ENCODE measurements at places on chromosomes 12 and 14. TPM values are rescaled to one million over a fixed set of nuclear protein-coding genes. Genes with fewer than 3 reads are reported as not detected.

RD3L gene
- not detected for polyA plus RNA-seq

GRCh38 chr14:54209511-54210250, 187.1 kb upstream of the CDKN3 start:
- no peak overlapping the region for H3K27ac ChIP-seq
- H3K36me3 ChIP-seq, result no peaks in the 10 kb centered on the region
- H3K4me3 ChIP-seq, result no peak overlapping the region
- peaks cover 2% of the 10 kb centered on the region for H3K27me3 ChIP-seq
- DNase-seq, result no peak

- H3K36me3 ChIP-seq, result peaks cover 57% of the 10 kb centered on the region
- H3K4me1 ChIP-seq, result peaks cover 5% of the 10 kb centered on the region
- no peak for DNase-seq
- H3K27me3 ChIP-seq, result no peaks in the 10 kb centered on the region
These were observed 11.2 kb downstream of the C2CD5 start for GRCh38 chr12:22533155-22533554.

GRCh38 chr12:120075034-120075616, 41.4 kb downstream of the RAB35 start:
- DNase-seq, result no peak
- H3K4me1 ChIP-seq, result no peaks in the 10 kb centered on the region
- H3K4me3 ChIP-seq, result no peak overlapping the region
- no peaks in the 10 kb centered on the region for H3K27me3 ChIP-seq
- H3K27ac ChIP-seq, result no peak overlapping the region
- H3K36me3 ChIP-seq, result no peaks in the 10 kb centered on the region

DNA sequence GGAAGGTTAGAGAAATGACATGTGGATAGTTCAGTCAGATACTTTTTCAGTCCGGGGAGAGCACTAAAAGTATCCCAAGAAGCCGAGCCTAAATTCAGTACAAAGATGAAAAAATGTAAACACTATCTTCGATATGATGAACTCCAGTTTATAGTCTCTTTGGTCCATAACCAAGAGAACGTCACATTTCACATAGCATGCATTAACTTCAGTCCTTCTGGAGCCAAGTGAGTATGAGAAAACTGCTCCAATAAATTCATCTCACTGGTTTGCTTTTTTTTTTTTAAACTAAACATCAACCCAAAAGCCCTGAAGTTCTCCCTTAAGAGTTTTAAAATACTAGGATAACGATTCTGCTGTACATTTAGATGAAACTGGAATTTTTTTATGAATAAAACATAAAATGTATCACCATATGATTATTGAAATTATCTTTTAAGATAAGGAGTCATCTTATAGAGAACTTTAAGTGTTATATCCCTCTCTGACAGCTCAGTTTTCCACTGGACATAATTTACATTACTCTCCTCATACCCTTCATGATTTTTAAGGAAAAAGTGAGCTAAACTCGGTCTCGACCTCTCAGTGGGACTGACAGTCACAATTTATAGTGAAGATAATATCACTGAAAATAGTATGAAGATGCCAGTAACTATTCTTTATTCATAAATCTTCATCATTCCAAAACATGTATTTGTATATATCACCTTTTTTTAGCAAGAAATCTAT, 841.5 kb upstream of the FLRT2 start:
- no peaks in the 10 kb centered on the region for H3K4me1 ChIP-seq
- H3K4me3 ChIP-seq, result no peak overlapping the region
- no peak overlapping the region for H3K27ac ChIP-seq
- H3K27me3 ChIP-seq, result no peaks in the 10 kb centered on the region
- no peaks in the 10 kb centered on the region for H3K36me3 ChIP-seq
- no peak for DNase-seq

DNA sequence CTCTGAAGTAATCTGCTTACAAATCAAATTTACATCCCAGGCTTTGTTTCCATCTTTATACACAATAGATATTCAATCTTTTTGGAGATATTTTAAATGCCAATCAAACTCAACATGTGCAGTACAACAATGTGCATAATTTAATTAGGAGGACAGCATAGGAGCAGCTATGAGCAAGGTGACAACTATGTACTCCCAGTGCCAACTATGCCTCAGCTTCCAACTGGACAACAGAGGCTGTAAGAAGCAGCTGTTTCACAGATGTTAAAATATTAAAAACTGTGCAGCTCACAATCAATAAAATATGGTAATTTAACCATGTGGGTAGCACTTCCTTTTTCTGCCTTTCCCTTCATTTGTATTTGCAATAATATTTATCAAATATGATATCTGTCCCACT, 99.9 kb downstream of the ST8SIA1 start:
- H3K4me1 ChIP-seq, result no peaks in the 10 kb centered on the region
- no peak overlapping the region for H3K27ac ChIP-seq
- H3K4me3 ChIP-seq, result no peak overlapping the region
- H3K27me3 ChIP-seq, result no peaks in the 10 kb centered on the region
- no peaks in the 10 kb centered on the region for H3K36me3 ChIP-seq

DNA sequence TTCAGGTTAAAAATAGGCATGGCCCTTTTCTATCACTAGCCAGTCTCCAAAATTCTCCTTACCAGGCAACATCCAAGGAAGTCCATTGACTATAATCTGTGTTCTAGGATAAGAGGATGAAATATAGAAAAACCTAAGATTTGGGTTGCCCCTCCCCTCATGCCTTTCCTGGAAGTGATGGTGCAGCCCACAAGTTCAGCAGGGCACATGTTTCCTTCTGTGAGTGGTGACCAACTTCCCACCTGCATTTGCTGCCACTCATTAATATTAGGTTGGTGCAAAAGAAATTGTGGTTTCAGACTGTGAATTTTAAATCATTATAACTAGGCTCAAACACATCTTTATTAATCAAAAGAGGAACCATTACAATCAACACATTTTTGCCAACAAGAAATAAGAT, 250.5 kb upstream of the FKBP4 start:
- no peak overlapping the region for H3K27ac ChIP-seq
- H3K27me3 ChIP-seq, result no peaks in the 10 kb centered on the region

ARMH4 gene
- 0.07 TPM for polyA plus RNA-seq

DNA sequence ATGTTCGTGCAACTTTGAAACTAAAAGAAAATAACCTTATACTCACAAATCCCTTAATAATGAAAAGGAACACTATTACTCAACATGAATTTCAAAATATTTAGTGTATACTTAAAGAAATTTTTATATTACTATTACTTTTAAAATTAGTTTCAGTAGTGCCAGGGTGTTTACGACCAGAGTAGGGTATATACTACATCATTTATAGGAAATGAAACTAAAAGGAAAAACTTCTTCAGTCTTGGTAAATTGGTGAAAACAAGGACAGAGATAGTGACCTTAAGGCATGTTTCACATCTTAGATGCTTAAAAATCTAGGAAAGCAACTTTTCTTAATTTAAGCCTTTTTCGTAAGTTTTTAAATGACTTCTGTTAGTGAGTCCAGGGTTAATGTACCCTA, 4.5 kb downstream of the USP15 start:
- H3K36me3 ChIP-seq, result peaks cover 5% of the 10 kb centered on the region
- no peaks in the 10 kb centered on the region for H3K27me3 ChIP-seq
- H3K4me1 ChIP-seq, result peaks cover 50% of the 10 kb centered on the region
- H3K4me3 ChIP-seq, result peak overlapping the region; percentile 98

GRCh38 chr12:15495746-15496145, 173.4 kb downstream of the PTPRO start:
- H3K4me3 ChIP-seq, result no peak overlapping the region
- H3K4me1 ChIP-seq, result peaks cover 9% of the 10 kb centered on the region
- no peak overlapping the region for H3K27ac ChIP-seq
- no peaks in the 10 kb centered on the region for H3K27me3 ChIP-seq

- H3K36me3 ChIP-seq, result no peaks in the 10 kb centered on the region
- no peak for DNase-seq
- no peak overlapping the region for H3K27ac ChIP-seq
- H3K4me1 ChIP-seq, result no peaks in the 10 kb centered on the region
- no peaks in the 10 kb centered on the region for H3K27me3 ChIP-seq
These were observed 7.8 kb upstream of the DTD2 start for GRCh38 chr14:31465111-31465510.

DNA sequence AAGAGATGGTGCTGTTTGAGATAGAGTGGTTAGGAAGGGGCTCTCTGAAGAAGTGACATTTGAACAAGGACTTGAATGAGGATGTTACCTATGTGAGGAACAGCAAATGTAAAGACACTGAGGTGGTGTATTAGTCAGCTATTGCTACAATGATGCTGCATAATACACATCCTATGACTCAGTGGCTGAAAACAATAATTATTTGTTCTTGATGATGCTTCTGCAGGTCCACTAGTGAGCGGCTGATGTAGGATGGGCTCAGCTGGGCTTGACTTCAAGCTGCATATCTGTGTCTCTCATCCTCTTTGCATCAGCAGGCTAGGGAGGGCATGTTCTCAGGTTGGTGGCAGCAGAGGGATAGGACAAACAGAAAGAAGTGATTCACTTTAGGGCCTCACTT, 21.4 kb upstream of the CLMN start:
- no peak overlapping the region for H3K27ac ChIP-seq
- no peak overlapping the region for H3K4me3 ChIP-seq
- H3K4me1 ChIP-seq, result no peaks in the 10 kb centered on the region
- H3K36me3 ChIP-seq, result no peaks in the 10 kb centered on the region
- peak; percentile 37 for DNase-seq

- no peaks in the 10 kb centered on the region for H3K36me3 ChIP-seq
- no peak overlapping the region for H3K27ac ChIP-seq
- no peak for DNase-seq
These were observed 2.7 kb upstream of the SAMD4A start for GRCh38 chr14:54564071-54564867.

All from CD14-positive monocyte (primary cell).